ENCODE measurements at places on chromosomes 5 and 9.

DNA sequence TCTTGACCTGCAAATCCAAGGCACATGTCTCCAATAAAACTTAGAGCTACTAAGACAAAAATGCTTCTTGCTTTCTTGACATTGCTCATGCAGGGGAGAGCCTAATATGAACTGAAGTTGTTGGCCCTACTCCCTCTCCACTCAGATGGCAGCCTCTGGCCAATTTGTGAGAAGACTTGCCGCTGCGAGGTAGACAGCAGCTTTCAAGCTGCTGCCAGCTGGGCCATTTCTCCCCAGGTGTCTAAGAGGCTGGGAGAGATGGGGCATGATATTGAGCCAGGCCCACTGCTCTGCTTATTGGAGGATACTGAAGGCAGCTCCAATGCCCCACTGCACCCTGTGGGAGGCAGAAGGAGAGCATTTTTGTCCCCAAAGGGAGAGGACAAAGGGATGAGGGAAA, 380.5 kb downstream of the RASEF start:
- no peak for DNase-seq

- no peak for DNase-seq
Measured at GRCh38 chr5:150254774-150255173, 34.8 kb downstream of the CAMK2A start.

- no peak for DNase-seq
Measured at GRCh38 chr5:14810928-14811572, 60.5 kb downstream of the ANKH start.

GRCh38 chr5:90353254-90353653, 56.3 kb downstream of the CETN3 start:
- DNase-seq: no peak

DNA sequence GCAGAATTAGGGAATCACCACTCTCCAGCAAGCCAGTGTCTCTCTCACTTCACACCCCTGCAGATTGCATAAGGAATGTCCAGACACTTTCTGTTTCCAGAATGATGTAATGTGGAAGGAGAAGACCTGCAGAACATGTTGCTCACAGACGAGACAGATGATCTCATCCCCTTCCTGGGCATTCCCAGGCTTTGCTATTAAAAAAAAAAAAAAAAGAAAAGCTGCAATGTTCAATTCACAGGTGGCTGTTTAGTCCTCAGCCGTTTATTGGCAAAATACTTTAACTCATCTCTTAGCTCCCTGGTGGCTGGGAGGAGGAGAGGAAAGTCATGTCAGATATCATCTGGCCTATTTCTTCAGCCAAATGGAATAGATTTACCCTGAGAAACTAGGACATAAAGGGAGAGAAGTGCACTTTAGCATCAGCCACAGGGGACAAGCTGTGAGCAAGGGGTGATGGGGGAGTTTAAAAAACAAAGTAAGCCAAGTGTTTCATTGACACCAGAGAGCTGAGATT, 95.9 kb upstream of the TNC start:
- no peak for DNase-seq

DNA sequence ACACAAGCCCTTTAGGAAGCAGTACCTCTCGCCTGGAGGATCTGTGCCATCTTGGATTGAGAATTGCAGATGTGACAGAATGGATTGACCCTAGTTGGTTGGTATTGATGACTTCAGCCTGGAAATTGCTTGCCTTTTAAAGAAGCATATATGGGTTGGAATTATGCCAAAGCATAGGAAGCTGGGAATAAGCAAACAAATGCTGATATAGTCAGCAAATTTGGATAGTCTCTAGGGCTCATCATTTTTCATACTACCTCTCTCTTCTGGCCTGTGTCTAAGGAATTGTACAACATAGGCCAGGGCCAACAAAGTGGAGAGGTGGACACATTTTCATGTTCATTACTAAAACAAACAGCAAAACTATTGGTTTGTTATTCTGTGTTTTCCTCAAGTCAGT, 13.2 kb downstream of the TRIM32 start:
- DNase-seq: no peak

DNA sequence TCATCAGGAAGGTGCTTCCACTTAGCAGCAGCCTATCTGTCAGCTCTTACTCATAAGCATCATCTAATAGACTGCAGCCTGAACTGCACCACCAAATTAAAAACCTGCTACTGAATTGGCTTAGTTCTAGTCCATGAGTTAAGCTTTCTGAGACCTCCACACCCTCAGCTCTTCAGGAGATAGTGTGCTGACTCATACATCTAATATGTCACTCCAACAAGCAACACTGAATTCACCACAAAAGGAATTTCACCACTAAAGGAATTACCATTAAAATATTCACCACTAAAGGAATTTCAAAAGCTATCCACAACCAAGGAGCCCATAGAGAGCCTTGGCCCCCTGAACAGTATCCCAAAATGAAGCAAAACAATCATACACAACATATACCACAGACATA, 418.5 kb upstream of the RORB start:
- DNase-seq: no peak

GRCh38 chr5:149348518-149348917, 3.2 kb downstream of the GRPEL2 start:
- no peak for DNase-seq

DNA sequence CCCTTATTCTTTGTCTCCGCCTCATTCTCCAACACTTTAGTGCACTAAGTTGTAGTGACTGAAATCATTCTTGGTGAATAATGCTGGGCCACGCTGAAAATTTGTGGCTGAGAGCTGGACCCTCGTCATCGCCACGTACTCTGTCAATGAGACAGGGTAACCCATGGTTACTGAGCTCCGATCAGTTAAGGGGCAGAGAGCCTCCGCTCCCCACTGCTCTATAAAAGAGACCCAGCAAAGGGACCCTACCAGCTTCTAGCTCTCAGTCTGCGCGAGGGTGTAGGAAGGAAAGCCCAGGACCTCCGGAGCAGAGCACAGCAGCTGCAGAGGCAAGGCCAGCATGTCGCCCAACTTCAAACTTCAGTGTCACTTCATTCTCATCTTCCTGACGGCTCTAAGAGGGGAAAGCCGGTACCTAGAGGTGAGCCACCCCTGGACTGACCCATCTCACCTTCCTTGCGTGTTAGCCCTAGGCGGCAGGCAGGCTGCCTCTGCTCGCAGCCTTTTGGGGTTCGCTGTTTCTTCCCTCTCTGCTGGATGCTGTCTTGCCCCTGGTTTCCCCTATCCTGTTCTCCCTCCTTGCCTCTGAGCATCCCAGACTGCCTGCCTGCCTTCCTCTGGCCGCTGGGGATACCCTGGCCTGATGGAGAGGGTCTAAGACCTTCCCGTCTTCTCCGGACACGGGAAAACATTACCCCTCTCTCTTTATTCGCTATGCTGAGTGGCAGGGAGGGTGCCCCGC, at the start of gene CRHBP:
Gene CRHBP, plus strand, starts transcription at position 251 of the 742 bp plus-strand sequence. Its CDS starts 90 bp downstream, at position 341.
- no peak for DNase-seq

DNA sequence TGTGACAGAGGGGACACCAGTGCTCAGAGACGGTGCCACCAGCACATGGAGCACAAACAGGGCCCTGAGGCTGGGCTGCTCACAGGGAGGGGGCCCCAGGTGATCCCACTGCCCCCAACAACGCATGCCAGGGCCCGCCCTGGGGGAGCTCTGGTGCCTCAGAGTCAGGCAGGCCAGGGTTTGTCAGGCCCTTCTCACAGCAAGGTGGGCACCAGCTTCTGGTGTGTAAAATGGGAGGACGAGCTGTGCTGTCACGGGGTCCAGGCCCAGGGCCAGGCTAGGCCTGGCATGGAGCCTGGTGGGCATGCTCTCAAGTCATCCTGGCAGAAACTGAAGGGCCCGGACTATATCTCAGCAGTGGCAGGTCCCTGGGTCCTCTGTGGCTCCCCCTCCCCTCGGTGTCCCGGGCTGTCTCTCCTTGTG, 34.5 kb downstream of the PRRT1B start:
- DNase-seq: no peak

DNA sequence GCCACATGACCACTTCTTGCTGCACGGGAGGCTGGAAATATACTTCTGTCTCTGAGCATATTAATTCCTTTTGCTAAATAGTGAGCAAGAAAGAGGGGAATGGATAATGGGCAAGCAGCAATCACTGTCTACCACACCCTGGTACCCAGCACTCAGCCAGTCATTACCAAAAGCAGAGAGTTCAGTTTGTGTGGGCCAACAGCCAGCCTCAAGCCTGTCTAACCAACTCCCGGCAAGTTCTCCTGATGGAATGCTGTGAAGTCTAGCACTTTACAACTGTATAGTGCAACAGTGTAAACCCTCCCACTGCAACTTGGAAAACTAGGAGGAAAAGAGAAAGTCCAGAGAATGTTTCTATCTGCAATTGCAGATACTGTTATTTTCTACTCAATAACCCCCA, 47.8 kb downstream of the PLK2 start:
- DNase-seq: no peak

DNA sequence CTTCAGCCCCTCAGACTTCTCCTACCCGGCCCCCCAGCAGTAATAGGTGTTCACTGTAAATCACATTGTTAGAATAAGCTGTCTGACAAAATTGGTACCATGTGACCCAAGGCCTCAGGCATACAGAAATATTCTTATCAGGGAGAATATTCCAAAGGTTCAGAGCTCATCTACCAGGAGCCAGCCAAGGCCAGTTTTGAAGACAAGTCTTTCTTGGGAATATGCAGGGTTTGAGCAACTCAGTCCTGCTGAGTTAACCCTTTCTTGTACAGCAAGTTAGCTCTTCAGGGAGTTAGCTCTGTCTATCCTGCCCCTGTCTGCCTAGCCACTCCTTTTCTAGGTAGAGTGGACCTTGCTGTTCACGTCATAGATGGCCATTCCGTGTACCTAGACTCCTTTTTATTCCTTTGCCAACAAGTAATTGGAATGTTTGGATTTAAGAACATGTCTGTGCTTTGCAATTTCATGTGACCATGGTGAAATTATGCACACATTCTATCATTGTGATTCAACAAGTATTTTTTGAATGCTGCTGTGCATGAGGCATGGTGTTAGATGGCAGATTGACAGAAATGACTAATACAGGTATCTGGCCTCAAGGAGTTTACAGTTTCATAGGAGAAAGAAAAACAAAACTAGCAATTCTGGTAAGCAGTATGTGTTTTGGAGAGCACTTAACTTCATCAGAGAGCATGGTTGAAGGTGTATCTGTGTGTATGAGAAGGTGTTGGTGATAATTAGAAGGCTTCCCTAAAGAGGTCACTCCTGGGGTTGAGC, 22.6 kb downstream of the TGFBR1 start:
- DNase-seq: no peak

- no peak for DNase-seq
Measured at GRCh38 chr9:3773362-3774060, 247.7 kb upstream of the RFX3 start.

DNA sequence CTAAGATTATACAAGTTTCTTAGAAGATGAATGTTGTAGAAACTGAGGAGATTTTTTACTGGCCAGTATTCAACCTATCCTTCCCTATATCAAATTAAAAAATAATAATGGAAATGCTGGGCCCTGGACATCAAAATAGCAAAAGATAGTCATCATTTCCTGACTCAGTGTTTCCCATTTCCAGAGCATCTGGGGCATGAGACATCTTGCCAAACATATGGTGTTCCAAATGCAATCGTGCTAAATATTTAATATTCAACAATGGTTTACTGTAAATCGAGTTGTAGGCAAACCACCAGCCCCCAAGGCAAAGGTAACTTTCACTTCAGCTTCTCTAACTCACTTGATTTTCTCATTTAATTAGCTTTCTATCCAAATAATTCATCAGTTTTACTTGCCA, 152.9 kb downstream of the FRMD3 start:
- DNase-seq: no peak

DNA sequence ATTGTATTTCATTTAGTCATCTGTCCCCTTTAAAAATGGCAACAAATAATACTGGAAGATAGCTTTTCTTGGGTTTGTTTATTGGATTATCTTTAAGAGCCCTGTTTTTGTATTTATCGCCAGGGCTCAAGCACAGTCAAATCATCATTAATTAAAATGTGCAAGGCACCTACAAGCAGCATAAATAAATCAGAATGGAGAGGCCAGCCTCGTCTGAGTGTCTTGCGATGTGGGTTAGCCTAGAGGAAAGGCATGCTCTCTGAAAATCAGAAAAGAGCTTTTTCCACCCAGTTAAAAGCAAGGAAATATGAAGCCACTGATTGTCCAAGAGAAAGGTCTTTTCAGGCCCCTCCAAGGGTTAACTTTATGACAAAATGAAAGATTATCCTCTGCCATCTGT, 31.8 kb downstream of the ZFAND5 start:
- no peak for DNase-seq

DNA sequence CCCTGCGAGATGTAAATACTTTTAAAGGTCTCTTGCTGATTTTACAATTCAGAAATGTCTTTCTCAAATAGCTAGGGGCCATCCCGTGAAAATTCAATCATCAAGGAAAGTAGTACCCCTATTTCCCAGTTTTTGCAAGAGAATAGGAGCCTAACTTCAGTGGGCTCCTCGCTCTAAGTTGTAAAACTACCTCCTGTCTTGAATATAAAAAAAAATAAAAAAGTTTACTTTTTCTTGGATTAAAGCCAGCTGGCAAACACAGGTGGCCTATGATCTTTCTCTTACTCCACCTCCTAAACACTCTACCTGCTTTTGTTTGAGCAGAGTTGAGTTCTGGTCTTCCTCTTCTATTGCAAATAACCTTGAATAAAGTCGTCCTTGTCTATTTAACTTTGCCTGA, 79.4 kb downstream of the SLCO4C1 start:
- no peak for DNase-seq

- DNase-seq: no peak
Measured at GRCh38 chr5:127609011-127609410, 39.9 kb upstream of the CTXN3 start.

DNA sequence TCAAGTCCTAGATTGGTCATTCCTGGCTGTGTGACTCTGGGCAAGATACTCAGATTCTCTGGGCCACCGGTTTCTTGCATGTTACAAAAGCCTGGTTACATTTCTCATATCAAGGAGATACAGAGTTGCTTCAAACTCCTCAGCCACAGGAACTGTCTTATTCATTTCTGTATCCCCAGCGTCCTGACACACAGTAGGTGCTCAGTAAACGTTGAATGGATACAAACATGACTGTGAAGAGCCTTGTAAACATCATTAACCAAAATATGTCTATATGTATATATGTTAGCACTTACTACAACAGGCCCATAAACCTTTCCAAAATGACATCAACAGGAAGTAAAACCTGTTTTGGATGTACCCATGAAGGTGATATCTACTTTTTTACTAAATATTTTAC, 1.6 kb downstream of the CLTB start:
- DNase-seq: no peak

- no peak for DNase-seq
Measured at GRCh38 chr5:89168766-89169165, 285.8 kb upstream of the MEF2C start.

DNA sequence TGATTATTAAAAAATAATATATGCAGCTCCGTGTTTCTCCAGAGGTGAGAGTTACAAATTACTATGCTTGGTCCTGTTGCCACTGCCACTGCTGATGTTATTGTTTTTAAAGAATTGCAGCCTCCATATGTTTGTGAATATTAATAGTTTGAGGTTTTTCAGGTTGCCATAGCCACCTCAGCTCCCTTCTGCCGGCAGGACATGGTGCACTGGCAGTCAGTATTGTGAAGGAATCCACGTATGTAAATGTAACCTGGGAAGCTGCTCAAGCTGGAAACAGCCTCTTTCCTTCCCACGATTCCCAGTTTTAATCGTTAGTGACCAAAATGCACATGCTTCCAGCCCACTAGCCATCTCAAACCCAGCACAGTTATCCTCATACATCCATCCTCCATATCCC, 184.4 kb upstream of the CCNG1 start:
- no peak for DNase-seq

Measured in brain pericyte (primary cell).